ENCODE measurements at places on chromosomes 16 and 17.

- DNase-seq, result no peak
Measured at GRCh38 chr17:79891113-79891730, 52.0 kb upstream of the CBX4 start.

DNA sequence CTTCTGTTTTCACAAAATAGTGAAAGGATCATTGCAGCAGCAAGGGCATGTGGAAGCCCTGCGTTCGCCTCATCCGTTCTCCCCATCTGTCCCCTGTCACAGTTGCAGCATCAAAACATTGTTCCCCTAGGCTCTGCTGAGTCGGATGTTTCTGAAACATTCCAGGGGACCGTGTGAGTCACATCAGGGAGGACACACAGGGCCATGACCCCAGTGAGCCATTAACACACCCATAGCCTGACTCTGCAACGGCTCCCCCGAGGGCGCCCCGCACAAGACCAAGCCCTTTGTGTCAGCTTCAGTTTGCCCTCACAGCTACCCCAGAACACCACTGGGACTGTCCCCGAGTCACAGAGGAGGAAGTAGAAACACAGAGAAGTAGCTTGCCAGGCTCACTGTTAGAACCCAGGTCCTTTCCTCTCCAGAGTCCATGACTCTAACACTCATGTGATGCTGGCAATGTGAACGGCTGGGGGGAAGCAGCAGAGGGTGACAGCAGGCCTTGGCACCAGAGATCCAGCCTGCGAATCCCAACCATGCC lies 63.3 kb upstream of the HSBP1 start:
- no peak for DNase-seq

DNA sequence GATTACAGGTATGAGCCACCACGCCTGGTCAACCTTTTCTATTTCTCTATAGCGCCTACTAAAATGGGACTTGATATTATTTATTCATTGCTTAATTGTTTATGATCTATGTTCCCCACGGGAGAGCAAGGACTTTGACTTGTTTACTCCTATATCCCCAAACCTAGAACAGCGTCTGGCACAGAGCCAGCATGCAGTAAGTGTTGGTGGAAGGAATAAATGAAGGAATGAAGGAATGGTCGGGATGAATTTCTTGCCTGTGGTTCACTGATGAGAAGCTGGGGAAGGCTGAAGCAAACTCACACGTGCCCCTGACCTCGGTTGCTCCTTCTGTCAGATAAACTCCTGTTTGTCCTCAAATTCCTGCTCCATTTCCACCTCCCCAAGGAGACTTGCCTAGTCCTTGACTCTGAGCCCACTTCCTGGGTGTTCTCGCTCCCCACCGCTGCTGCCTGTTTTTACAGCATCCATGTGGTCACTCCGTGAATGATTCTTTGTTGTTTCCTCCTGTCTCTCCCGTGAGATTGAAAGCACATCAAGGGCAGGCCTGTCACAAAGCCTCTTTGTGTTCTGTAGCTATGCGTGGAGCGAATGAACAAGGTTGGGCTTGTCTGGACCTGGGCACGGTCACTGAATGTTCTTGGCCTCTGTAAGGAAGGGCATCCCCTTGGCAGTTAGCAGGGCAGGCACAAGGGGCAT lies 17.3 kb downstream of the C17orf100 start:
- DNase-seq, result no peak

DNA sequence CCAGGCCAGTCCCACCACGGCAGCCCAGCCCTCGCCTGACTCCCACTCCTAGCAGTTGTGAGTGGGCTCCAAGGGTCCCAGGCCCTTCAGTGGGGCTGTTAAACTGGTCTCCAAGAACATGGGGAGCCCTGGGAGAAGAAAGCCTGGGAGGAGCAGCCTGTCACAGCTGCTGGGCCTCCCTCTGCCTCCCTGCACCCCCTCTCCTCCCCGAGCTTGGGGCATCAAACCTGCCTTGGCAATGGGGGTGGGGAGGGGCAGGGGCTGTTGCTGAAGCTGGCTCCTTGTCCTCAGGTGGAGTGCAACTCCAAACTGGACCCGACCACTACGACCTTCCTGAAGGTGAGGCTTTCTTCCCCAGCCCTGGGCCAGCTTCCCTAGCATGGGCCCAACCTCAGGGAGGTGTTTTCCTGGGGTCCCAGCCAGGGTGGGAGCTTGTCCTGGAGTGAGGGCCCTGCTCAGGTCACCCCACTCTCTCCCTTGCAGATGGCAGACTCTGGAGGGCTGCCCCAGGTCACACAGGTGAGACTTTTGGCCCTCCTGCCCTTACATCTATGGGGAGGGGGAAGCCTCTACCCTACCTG lies 6.6 kb upstream of the SETD6 start:
- no peak for DNase-seq

Measured in glutamatergic neuron (in vitro differentiated cells).